ENCODE measurements at places on chromosomes 12 and 14. TPM values are rescaled to one million over a fixed set of nuclear protein-coding genes. Genes with fewer than 3 reads are reported as not detected.

KRT5 gene
- 0.50 TPM for total RNA-seq

DNA sequence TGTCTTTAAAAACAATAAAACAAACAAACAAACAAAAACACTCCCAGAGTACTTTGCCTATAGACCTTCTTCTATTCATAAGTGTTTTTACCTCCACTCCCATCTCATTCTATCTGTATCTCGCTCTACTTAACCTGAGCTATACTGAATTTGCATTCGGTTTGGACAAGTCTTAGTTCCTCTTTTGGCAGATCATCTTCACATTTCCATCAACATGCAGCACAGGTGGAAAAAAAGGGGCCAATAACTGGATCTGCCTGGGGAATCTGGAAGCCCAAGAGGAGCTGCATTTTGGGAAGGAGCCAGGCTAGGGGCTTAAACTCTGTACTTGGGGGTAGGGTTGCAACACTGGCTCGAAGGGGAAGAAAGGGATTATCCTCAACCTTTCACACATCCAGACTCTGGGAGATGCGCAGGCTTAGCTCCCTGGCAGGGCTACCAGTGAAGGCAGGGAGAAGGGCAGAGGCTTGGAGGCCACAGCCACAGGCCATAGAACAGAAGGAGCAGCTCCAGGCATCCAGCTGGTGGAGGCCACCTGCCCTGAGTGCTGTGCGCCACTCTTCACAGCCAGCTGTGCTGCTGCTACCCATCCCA is 4.1 kb downstream of the NINJ2 start:
- no peak for DNase-seq

- no peak for DNase-seq
Observed at GRCh38 chr12:94205822-94206221, 57.4 kb downstream of the PLXNC1 start.

DNA sequence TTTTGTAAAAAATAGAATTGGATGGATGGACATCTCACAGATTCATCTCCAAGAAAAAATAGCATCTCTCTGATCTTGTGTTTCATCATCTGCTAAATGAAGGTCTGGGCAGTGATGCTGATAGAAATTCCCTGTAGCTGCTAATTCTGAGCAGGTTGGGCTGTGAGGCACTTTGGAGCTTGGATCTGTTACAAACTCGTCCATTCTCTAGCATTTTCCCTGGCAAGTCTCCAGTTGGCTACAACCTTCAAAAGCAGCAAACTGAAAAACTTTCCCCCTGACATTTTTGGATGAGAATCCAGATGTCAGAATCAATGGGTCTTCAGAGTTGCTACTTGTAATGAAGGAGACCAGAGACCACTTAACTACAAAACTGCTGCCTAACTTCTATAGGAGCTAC is 72.7 kb downstream of the TPH2 start:
- DNase-seq: no peak

DNA sequence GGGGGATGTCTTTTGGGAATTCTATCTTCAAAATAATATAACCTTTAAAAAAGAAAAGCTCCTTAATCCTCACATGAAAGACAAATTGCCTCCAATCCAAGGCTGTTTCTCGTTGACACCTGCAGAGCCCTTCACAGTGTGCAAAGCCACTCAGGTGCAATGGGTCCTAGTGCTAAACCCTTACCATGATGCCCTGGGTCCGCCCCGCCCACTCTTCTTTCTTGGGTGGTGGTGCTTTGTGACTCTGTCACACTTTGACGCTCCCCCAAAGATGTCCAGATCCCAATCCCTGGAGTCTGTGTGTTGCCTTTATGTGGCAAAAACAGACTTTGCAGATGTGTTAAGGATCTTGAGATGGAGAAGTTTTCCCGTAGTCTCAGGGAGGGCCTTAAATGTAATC is 29.7 kb downstream of the CLMN start:
- no peak for DNase-seq

DNA sequence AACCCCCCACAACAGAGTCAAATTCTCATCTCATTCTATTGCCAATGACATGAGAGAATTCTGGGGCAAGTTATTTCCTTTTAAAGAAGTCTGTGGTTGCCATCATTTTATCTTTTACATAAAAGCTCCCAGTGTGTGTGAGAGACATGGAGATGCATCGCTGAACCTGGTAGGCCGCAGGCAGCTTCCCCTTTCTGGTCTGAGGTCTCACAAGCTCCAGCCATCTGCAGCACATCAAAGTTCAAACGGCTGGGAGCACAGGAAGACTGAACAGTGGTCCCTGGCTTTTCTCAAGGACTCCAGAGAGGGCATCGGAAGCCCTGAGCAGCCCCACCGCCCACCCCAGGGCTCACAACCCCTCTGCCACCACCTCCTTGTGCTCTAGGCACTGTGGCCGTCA is 141.7 kb downstream of the RIMBP2 start:
- DNase-seq: no peak

DNA sequence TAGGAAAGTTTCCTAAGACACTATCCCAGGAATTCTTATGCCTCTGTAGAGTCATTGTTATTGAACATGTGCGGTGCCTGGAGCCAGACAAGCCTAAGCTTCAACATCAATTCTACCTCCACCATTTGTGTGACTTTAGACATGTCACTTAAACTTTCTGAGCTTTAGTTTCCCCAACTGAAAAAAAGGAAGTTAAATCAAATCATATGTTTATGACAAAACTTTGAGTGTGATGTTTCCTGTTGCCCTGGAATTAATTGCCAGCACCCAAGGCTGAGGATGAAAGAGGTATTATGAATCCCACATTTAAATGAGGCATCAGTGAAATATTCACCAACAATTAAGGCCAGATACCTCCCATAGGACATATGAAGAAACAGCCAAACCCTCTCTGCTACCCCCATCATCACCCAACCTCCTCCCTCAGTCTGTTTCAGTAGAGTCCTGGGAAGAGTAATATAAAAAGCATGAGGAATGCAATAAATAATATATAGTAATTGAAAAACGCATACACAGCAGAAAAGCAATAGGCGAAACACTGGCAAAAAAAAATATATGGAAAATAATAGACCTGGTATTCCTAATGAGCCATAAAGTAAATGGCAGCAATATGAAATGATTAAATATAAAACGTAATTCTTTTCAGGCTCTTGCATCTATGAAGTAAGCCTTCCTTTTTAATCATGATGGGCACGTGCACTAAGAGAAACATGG is 182.0 kb upstream of the DCN start:
- no peak for DNase-seq

GRCh38 chr12:131142891-131143657 is 189.4 kb downstream of the ADGRD1 start:
- no peak for DNase-seq

DNA sequence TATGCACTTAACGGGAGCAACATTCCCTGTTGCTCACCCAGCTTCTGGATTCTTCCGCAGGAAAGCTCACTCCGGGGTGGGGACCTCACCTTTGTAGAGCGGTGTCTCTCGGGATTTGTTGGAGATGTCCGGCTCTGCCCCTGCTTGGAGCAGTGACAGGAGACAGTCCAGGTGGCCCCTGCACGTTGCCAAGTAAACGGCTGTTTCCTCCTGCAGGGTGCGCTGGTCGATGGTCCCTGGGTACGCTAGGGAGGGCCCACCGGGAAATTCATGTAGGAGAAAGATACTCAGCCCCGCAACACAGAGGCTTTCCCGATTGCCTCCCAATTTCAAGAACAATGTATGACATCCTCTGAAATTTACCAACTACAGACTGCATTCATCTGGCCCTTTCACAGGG is 23.1 kb downstream of the ASB2 start:
- DNase-seq: no peak

Measured in Caco-2 (cell line).